Fibroblast of skin of right biceps (primary cell): ENCODE measurements at places on chromosomes 2 and 18.

GRCh38 chr2:221189431-221190067, 382.6 kb downstream of the EPHA4 start:
- DNase-seq: no peak

DNA sequence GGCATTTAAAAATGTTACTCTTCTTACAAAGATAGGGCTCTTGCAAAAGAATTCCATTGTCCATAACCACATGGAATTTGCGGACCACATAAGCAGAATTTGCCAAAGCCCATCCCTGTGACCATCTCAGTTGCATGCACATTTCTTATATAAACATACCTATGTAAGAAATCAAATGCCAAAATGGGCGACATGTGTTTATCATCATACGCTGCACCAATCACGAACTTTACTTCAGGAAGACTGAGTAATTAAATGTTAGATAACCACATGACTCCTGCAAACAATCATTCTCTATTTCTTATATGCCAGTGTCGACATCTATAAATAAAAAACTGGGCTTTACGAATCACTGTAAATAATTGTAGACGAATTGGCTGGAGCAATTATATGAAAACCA, 186.1 kb upstream of the RBMS1 start:
- peak; percentile 87 for DNase-seq

DNA sequence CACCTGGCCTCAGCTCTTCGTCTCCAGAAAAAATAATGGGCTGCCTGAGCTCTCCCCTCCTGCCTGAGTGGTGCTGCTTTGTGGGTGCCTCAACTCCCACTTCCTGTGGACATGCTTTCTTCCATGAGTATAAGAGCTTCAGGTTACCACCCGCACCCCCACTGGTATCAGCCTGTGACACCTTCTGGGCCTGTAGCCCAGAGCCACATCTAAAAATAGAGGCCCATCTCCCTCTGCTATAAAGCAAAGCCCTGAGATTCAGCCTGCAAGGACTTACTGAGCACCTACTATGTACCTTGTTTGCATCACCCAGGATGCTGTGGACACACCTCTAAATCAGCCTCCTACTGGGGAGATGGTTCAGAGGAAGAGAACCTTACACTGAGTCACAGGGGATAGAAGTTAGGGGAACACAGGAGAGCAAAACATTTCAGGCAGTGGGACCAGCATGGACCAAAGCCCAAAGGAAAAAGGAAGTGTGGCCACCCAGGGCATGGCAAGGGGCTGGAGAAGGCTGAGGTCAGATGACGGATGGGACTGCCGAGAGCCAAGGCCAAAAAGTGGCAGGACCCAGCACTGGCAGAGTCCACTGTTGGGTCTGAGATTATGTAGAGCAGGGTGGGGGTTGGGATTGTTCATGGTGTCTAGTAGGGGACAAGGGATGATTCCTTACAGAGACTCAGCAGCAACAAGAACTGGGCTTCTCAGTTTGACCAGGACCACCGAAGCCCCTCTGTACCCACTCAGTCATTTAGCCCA, 123.7 kb upstream of the PPP1CB start:
- DNase-seq: peak; percentile 68

DNA sequence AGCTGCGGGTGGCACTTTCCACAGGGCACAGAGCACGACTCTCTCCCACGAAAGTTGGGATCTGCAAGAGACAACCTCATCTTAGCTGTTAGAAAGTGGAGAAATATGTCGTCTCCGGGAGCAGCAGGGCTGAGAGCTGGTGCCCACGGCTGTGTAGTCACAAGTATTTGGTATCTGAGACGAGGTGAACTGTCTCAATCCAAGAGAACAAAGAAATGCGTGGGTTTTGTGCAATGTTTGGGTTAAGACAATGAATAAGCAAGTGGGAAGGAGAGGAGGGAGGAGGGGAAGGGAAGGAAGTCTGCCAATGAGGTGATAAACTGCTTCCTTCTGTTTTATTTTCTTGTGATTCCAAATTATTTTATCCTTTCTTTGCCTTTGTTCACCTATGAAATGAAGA, 18.0 kb downstream of the DYTN start:
- no peak for DNase-seq

DNA sequence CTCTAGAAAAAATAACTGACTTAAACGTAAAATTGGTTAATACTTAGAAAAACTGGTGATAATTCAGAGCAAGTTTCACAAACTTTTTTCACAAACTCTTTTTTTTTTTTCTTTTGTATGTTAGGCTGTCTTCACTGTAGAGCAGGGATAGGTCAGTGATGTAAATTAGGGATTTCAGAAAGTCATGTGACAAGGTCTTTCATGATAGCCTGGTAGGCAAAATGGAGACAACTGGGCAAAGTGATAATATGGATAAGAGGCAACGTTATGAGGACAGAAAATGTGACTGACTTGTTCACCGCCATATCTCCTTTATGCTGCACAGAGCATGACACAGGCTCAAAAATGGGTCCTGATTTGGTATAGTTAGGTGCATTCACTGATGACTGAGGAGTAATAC, 39.4 kb upstream of the BBS5 start:
- no peak for DNase-seq

DNA sequence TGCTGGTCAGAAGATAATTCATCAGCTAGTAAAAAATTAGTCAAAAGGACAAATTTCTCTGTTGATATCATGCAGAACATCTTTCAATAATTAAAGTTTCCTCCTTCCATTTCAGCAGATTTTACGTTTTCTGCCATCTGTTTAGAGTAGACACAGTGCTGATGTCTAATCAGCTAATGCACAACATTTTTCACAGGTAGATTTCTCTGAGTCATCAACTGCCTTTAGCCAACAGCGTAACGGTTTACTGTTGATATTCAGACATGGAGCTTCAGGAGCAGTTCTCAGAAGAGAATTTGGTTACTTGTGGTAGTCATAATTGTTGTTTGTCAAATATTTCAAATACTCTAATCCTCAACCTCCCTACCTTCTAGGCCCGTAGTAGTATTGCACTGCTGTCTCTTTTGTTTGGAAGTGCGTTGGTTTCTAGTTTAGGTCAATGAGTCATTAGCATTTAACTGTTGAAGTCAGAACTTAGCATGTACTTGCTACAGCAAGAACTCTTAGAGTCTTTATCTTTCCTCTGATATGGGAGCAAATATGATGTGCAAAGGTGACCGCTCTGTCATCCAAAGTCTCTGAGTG, 86.8 kb upstream of the TFPI start:
- DNase-seq: no peak

- no peak for DNase-seq
Observed at GRCh38 chr2:94870440-94871225, 597 bp upstream of the TEKT4 start.

DNA sequence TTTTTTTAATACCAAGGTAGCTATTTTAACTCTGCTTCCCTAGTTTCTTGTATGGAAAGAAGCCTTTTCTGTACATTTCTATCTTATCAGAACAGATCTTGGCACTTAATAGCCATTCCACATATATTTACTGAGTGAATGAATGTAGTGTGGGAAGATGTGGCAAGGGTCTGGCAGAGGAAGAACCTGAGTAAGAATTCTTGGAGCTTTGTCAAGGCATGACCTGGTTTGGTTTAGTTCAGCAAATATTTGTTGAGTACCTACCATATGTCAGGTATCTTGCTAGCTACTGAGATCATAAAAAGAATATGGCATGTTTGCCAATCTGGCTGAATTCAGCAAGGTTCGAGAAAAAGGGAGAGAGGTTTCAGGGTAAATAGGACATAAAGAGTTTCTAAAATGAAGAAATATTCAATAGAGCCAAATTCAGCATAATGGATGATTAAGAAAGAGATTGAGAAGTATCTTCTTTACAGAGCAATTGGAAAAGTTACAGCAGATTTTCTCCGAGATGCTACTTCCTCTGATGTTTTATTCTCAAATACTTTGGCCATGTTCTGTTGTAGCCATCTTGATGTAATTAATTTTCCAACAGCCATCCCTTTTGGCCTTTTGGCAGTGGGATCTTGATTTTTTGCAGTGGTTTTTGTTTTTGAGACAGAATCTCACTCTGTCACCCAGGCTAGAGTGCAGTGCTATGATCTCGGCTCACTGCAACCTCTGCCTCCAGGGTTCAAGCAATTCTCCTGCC, 21.7 kb upstream of the MEP1B start:
- DNase-seq: no peak

DNA sequence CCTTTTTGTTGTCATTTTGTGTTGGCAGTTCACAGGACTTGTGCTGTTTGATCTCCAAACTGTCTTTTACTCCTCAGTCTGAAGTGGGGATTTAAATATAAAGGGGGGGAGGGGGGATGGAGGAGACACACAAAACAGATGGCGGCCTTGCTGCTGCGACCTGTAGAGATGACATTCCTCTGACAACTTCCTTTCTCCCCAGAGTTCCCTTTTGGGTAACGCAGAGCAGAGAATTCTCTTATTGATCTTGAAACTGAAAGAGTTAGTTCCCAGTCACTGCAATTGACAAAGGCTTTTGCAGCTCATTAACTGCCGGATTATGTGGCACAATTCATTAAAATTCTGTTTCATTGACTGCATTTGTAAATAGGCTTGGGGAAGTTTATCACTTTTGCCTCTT, 279.3 kb downstream of the TSN start:
- no peak for DNase-seq

- no peak for DNase-seq
Observed at GRCh38 chr18:67145586-67146292, 370.8 kb downstream of the DSEL start.

DNA sequence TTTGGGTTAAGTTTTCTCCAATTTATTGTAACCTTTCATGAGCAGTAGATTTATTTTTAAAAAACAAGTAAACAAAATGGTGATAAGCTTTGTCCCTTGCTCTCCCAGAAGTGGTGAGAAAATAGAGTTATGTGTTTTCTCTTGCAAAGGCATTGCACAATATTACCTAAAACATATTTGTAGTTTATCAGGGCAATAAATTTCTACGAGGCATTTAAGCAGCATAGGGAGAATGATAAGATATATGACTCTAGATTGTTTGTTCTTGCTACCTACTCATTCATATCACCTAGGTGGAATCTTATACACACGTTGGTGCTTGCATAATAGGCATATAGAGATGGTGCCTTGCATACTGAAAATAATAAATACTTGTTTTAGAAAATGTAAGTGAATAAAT, 201.7 kb downstream of the MYO1B start:
- DNase-seq: no peak

DNA sequence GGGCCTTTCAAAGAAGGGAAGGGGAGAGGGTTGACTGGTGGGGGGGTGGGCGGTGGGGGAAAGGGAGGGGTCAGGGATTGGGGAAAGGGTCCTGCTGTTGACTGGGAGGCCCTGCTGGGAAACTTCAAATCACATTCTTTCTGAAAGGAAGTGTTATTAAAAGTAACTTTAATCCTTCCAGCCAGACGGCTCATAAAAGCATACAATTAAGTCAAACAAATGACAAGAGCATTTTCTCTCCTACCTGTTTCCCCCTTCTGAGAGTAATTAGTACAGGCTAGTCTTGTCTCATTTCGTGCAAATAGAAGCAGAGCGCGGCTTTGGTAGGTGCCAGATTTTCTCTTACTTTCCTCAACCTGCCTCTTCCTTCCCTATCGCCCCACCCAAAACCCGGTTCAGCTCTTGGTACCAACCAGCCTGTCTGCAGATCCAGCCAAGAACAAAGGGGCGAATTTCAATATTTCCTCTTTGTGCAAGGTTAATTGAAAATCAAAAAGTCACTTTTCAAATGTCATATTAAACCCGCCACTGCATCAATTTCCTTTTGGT, 2112.6 kb upstream of the PIK3C3 start:
- no peak for DNase-seq

DNA sequence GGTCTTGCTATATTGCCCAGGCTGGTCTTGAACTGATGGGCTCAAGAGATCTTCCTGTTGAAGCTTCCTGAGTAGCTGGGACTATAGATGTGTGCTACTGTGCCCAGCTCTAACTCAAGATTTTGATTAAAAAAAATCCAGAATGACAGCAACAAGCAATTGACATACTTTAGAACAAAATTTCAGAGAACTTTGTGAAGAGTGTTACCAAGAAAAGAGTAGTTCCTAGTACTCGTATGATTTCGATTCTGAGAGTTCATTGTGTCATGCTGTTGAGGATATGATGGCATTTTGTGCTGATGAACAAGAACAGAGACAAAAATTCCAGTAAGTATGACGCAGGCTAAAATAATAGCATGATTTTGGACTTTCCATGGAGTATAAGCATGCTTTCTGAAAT, 90.2 kb upstream of the TWSG1 start:
- no peak for DNase-seq

DNA sequence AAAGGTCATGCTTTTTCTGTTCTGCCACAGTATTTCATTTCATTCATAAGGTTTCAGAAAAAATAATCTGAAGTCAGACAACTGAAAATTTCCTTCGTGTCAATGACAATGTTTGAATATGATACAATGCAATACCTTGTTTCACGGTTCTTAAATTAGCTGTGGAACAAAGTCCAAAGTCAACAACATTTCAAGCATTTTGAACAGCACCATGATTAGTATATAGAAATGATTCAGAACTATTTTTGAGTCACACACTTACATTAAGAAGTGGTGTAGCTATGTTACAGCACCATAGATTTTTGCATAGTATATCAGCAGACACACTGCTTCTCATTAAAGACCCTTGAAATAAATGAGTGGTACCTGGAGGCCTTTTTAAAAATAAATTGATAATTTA, 178.3 kb upstream of the DSEL start:
- DNase-seq: peak; percentile 51

DNA sequence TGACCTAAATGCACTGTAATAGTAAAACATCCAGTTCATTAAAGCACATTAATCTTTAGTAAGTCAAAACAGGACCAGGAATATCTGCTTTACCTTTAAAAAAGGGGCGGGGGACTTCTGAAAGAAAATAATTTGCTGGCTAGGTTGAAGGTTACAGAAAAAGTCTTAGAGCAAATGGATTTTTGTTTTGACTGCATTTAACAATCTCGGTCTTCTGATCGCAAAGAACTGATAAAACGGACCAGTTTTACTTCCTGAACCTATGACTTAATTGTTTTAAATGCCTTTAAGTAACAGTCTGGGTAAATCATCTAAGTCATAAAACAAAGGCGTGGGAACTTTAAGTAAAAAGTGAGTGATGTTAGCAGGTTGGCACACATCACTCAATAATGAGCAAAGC, 783 bp downstream of the BUB1 start:
- DNase-seq: no peak

- peak; percentile 96 for DNase-seq
Observed at GRCh38 chr2:235605312-235606003, 111.6 kb downstream of the AGAP1 start.

- peak; percentile 22 for DNase-seq
Observed at GRCh38 chr2:53040536-53041229, 726.9 kb upstream of the CHAC2 start.

- DNase-seq: no peak
Observed at GRCh38 chr2:160670618-160671017, 177.0 kb upstream of the RBMS1 start.
